A172 (cell line): ENCODE measurements at places on chromosomes 16 and 17. TPM values are rescaled to one million over a fixed set of nuclear protein-coding genes. Genes with fewer than 3 reads are reported as not detected.
A peak's percentile ranks its signal among the peaks of the same experiment; 100 is the strongest.

DNA sequence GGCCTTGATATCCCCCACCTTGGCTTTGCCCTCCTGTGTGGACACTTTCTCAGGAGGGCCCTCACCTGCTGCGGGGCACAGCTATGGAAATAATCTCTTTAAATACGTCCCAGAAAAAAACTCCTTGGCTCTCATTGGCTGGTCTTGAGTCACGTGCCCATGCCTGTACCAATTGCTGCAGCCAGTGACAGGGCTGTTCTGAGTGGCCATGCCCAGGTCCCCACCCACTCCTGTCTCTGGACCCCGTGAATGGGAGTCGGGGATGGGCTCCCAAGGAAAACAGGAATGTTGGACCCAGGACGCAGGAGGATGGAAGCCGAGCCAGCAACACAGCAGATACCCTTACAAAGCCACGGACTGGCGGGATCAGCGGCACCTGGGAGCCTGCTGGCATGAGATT, 53.1 kb upstream of the CDR2 start:
- DNase-seq: no peak

- DNase-seq: peak; percentile 19
Observed at GRCh38 chr16:12569061-12569460, 234.6 kb downstream of the CPPED1 start.

DNA sequence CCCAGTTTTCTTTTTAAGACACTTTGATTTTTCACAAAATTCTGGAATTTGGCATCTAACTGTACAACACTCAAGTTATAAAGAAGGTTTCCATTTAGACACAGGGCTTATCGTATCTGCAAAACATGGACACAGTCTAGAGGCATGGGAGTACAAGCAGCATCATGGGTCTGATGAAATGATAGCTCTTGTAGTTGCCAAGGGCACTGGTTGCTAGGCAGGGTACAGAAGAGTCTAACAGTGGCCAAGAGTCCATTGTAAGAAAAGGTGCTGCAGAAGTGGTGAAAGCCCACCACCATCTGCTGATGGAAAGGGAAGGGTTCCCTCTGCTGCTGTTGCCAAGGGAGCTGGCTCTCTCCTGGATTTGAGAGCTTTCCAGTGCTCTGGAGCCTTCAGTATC, 20.8 kb downstream of the MYOCD start:
- DNase-seq: no peak

DNA sequence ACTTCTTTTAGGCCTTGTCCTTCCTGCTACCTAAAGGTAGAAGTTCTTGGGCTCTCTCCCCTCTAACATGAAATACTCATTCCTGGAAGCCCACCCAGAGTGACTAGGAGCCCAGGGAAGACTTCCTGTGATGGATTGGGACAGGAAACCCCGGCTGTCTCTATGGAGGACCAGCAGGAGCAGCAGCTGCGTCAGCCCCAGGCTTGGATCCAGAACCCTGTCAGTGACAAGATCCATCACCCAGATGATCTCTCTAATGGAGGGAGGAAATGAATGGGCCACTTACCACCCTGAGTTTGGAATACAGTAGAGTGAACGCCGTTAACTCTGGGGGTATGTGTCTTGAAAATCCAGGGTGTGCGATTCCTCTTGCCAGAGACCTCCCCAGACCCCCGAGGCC, 195.7 kb upstream of the WSCD1 start:
- peak; percentile 46 for DNase-seq

Gene CDH1
- 0.14 and 1.5 TPM in 2 replicates for total RNA-seq

Gene KRT33A
- not detected in 2 replicates for total RNA-seq
